ENCODE measurements at places on chromosomes 11 and 22.

- no peak for DNase-seq
Measured at GRCh38 chr11:64566042-64566914, 24.7 kb upstream of the SLC22A12 start.

DNA sequence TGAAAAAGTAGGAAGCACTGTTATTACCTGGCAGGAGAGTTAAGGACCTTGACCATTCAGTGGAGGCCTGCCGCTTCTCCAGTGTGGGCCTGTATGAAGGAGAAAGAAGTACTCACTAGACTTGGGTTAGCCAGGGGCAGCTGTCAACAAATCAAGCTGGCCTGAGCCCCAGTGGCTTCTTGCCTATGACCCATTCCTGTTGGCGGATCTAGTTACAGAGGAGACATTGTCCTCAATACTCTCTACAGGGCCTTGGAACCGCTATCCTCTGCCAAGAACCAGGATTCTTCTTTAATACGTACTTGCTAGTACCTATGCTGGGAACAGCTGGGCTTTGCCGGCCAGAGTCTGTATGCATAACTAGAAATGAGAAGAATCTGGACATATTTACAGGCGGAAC, 68.1 kb downstream of the ALX4 start:
- DNase-seq = no peak

GRCh38 chr22:33337524-33337923, 279.3 kb upstream of the SYN3 start:
- no peak for DNase-seq

GRCh38 chr22:44288913-44289312, 23.8 kb downstream of the SHISAL1 start:
- no peak for DNase-seq

GRCh38 chr11:85094795-85095194, 532.3 kb downstream of the DLG2 start:
- no peak for DNase-seq

GRCh38 chr11:59200423-59200746, 12.3 kb downstream of the MPEG1 start:
- no peak for DNase-seq

DNA sequence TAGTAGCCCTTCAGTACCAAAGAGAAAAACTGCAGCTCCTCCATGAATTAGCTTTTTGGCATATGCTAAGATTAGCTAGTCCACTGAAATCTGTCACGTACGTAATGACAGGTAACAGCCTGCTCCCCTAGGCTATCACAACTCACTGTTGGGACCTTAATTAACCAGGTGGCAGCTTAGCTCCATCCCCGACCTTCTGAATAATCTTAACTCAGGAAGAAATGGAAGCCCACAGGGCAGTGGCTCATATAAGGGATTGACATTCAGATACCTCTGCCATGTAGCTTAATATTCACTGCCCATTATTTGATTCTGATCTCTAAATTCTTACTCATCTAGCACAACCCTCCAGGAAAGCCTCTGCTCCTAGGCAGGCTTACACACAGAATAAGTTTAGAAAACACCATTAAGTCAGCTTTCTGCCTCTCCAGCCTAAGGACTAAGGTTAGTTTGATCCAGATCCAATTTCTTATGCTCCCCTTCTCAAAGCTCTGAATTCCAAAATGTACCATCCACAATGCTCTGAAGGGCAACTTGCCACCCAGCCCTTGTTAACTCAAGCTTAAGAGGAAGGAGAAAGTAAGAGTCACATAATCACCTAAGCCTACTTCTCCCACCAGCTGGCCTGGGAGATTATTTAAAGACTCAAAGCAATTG, 5.0 kb downstream of the HSPA8 start:
- DNase-seq = no peak

GRCh38 chr11:15896530-15896929, 459.8 kb downstream of the SOX6 start:
- no peak for DNase-seq

GRCh38 chr11:34997952-34998528, 81.6 kb downstream of the PDHX start:
- DNase-seq = no peak

- no peak for DNase-seq
Measured at GRCh38 chr11:134901542-134901941, 489.5 kb upstream of the B3GAT1 start.

DNA sequence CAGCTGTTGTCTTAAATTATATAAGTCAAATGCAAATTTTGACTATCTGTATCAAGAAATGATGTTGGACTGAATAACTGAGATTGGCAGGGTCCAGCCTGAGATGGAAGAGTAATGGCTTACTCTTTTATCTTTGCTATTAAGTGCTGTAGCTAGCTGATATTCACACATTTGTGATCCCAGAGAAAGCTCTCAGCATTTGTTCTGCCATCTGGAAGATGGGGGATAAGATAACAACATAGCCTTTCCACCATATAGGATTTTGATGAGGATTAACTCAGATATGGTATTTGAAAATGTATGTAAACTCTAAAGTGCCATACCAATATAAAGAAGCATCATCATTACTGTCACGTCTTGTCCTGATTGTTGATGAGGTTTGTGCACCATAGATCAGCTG, 1063.2 kb upstream of the TENM4 start:
- DNase-seq = no peak

DNA sequence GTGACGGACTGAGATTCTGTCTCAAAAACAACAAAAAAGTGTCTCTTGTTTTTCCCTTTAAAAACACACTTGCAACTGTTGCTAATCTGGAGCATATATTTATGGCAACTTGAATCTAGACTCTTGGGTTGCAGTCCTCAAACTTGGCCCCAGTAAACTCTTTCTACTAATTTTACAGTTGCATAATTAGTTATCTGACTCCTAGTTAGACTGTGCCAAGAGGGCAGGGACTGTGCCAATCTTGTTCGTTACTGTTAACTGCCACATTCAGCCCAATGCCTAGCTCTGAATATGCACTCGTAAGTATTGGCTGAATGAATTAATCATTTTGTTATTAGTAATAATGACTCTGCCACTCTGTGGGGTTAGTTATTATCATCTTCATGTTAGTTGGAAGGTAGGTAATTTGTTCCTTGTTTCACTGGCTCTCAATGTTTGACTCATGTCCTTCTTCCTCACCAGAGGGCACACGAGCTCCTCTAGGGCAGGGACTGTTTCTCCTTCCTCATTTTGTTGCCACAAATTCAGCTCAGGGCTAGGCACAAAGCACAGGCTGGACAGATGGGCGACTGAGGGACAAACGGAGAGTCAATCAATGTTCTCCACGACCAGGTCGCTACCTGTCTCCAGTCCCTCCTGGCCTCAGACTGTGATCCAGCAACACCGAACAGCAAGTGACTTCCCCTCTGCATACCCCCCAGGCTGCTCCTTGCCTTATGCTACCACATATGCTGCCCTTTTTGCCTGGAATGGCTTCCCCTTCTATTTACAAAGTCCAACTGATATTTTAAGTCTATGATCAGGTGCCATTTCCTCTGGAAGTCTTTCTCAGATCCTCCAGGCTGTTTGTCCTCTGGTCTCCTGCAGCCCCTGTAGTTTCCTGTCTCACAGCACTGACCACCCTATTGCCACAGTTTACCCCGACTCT, 9.0 kb downstream of the CLPB start:
- DNase-seq = no peak

- DNase-seq = peak; percentile 60
Measured at GRCh38 chr11:74321487-74322188, 10.2 kb upstream of the P4HA3 start.

DNA sequence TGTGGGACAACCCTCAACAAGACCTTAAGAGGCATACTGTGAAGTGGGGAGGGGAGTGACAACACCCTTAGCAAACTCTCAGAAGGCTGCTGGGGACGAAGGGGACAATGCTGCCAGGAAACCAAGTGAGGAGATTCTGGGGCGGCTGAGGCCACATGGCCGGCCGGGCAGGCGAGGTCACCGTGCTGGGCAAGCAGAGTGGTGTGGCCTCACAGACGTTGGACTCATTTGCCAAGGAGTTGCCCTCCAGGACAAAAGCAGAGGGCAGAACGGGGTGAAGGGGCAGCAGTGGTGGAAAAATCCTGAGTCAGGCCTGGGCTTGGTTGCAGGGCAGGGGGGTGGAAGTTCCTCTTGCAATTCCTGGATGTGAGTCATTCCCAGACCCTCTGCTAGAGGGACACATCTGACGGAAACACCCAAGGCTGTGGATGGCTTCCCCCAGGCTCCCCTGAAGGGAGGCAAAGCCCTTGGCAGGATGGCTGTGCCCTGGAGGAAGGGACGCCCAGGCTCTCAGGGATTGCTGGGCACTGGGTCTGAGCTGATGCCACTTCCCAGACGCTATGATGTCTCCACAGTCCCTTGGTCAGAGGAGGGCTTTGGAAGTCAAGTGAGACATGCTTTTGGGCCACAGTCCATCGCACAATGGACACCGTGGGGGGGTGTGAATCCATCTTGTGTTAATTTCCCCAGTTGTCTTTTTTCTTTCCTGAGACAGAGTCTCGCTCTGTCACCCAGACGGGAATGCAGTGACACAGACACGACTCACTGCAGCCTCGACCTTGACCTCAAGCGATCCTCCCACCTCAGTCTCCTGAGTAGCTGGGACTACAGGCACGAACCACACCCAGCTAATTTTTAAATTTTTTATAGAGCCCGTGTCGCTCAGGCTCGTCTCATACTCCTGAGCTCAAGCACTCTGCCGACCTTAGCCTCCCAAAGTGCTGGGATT, 16.2 kb upstream of the SHANK3 start:
- DNase-seq = no peak

DNA sequence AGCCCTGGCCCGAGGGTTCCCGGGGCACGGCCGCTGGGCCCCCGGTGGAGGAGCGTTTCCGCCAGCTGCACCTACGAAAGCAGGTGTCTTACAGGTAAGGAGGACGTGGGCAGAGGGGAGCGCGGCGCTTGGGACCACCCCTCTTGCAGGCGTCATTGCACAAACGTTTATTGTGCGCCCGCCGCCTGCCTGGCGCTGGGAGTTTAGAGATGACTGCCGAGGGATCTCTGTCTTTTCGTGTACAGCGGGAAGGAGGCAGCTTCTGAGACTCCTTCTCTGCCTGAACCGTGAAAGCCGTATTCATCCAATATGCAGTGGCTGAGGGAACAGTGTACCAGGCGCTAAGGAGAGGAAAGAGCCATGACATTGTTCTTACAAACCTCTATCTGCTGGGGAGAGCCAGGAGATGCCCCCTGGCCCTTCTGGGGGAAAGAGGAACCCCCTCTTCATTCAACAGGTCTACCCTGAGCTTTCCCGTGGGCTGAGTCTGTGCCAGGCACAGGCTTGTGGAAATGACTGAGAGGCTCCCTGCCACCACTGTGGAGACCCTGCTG, 13.8 kb upstream of the DGKZ start:
- no peak for DNase-seq

DNA sequence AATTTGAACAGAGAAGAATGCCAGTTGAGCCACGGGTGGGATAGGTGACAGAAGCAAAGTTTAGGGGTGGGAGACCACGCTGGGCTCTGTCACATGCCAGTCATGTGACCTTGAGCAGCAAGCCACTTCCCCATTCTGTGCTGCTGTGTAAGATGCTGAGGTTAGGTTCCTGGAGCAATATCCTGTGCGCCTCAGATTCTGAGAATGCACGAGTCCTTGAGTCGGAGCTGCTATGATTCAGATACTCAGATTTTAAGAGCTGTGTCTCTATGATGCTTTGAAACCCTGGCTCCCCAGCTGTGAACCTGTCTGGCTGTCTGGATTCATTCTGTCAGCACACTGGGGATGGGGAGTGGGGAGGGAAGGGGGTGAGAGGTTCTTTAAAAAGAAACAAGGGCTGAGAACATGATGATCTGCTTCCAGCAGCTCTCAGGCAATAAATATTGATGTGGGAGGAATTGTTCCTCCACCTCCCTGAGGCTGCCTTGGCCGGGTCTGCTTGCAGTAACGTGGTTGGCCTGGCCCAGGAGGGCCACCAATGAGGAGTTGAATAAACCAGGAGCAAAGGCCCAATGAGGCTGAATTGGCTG, 24.0 kb downstream of the SLCO2B1 start:
- no peak for DNase-seq

GRCh38 chr22:36966851-36967540, 52.3 kb downstream of the TST start:
- DNase-seq = no peak

DNA sequence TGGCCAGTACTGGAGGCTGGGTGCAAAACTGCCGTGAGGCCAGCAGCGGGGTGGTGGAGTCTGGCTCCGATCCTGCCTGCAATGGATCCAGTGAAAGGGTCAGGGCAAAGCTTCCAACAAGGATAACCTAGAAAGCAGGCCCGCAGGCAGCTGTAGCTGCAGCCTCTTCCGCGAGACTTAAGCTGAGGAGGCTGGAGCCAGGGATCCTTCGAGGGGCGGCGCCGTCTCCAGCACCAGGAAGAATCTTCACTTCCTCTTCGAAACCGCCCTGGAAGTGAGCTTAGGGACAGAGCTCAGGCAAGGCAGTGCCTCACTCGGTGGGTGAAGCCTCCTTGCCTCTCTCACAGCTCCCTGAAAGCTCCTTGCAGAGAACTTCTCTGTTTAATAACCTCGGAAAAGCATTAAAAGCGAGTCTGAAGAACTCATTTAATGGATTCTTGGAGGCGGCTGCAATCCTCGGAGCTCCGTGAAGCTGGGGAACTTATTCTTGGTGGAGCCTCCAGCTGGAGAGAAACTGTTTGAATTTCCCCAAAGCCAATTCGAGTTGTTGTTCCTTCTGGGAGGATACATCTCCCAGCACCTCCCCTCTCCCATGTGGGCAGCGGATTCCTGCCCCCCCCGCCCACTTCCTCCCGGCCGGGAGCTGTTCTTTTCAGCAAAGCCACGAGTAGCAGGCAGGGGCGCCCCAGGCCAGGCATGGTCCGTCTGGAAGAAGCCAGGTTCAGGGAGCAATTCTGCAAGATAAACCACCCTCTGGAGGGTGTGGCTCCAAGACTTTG, 169.9 kb downstream of the CTTN start:
- DNase-seq = no peak

DNA sequence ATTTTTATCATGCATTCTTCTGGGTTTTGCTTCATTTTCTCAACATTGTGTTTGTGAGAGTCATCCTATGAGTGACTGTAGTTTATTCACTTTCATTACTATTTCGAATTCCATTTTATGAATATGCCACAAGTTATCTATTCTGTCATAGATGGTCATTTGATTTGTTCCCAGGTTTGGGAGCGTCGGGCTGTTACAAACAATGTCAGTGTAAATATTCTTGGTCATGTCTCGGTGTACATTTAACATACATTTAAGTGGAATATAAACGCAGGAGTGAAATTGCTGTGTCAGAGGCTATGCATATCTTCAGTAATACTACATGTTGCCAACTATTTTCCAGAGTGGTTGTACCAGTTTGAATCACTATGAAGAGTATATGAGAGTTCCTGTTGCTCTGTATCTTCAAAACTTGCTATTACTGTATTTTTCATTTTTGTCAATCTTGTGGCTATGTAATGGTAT, 2.4 kb downstream of the TRIM44 start:
- DNase-seq = no peak

DNA sequence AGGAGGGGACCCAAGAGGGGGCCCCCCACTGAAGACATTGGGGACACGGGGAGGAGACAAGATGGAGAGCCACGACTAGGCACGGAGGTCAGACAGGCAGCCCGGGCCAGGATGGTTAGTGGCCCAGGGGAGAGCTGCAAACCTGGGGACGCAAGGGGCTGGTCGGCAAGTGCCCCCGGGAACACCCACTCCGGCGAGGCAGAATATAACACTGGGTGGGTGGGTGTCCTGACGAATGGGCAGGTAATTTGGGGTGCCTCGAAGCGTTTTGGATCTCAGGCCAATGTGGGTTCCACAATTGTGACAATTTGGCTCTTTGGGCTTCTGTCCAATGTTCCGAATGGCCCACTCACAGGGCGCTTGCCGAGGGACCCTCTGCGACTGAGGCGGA, 9.9 kb downstream of the IGF2 start:
- no peak for DNase-seq
